Nephron progenitor cell (in vitro differentiated cells): ENCODE measurements at places on chromosomes 4 and X.

- DNase-seq = no peak
Observed at GRCh38 chr4:48375651-48376304, 34.4 kb downstream of the SLAIN2 start.

GRCh38 chr4:81272671-81273070 lies 57.6 kb upstream of the PRKG2 start:
- DNase-seq = no peak

DNA sequence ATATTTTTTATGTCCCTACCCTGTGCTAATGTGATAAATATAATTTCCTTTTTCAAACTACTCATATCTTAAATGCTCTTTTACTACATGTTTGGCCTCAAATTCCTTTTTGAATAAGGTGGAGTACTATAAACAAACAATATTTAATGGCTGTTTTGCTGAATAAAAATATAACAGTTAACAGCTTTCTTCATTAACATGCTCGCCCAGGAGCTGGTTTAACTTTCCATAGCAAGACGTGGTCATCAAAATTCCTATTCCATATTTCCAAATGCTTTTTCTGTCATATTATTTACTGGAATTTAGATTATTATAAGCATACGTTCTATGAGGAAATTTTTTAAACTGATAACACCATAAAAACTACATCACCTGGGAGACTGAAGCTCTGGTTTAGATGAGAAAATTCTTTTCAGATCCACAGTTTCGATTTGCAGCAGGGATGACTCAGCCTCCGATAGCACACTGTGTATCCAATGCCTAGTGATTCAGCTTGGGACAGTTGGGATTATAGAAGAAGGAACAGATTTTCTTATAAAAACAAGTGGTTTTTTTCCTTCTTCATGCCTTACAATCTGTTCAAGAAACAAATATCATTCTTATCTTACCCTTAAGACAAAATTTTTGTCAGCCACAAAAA lies 129.1 kb downstream of the FBXO8 start:
- no peak for DNase-seq

- no peak for DNase-seq
Observed at GRCh38 chr4:2101346-2102044, 42.4 kb downstream of the NAT8L start.

DNA sequence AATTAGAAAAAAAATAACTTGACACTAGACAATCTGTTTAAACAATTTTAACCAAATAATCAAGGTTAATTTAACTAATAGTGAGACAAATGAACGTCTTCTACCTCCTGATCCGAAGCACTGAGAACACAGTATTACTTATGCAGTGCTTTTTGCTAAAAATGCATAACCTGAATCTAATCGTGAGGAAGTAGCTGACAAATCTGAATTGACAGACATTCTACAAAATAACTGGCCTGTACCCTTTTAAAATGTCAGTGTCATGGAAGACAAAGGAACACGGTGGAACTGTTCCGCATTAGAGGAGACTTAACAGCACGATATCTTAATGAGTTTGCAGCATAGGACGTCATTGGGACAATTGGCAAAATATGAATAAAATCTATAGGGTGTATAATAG lies 631.2 kb upstream of the ZFP42 start:
- DNase-seq = no peak

DNA sequence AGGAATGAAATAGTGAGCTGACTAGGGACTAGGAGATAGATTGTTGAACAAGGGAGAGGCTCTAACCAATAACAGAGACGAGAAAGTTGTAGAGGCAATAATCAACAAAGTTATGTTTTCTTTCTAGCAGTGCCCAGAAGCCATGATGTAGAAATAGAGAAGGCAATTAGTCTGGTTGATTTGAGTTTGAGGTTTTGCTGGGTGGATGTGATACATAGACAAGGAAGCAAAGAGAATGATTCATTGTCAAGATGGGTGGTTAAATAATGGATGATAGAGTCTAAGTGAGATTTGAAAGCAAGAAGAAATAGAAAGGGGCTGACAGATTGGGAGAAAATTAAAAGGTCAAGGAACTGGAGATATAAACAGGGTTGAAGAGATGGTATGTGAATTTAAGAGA lies 11.2 kb downstream of the RBM41 start:
- no peak for DNase-seq
